ENCODE measurements at places on chromosomes 2 and 18. TPM values are rescaled to one million over a fixed set of nuclear protein-coding genes. Genes with fewer than 3 reads are reported as not detected.

DNA sequence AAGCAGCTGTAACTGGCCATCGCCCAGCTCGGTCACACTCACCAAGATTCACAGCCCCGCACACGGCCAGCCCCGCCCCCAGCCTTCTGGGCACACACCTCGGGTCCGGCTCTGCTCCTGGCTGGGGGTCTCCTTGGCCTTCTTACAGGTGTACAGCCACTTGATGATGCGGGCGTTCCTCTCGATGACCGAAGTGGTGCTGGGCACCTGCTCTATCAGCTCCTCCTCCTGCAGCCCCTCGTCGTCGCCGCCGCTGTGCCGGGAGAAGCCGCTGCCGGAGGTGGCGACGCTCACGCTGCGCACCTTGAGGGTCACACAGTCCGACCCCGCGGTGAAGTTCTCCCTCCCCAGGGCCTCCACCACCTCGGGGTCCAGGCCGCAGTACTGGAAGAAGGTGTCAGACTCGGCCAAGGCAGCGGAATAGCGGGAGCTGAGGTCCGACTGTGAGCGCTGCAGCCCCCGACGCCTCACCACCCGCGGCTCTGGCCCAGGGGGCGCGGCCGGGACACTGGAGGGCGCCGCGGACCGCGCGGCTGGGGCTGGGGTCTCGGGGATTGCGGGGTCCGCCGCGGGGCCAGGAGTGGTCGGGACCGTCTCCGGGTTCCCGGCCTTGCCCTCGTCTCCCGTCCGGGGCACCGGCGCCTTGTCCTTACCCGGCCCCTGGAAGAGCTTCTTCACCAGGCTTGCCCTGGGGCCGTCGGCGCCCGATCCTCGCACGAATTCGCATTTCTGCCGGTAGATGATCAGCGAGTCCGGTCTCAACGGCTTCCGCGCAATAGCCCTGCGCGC lies 769 bp downstream of the FAM110C start:
- no peaks in the 10 kb centered on the region for H3K27me3 ChIP-seq
- no peaks in the 10 kb centered on the region for H3K36me3 ChIP-seq
- H3K27ac ChIP-seq: no peak overlapping the region
- no peak for DNase-seq

DNA sequence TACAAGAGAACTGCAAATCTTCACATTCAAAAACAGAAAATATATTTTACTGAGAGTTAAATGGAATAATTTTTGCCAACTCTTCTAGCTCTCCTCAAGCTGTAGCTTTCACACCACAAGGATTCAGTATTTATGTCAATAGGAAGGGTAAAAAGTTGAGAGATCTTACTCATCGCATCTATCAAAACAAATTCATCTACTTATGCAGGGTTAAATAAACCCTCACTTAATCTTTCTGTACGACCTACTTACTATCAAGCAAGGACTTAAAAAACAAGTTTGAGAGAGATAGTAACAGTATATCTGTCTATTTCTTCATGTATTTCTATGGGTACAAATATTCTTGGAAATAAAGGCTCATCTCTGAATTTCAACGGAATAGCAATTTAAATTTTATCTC lies 35.5 kb downstream of the SIGLEC15 start:
- peaks cover 87% of the 10 kb centered on the region for H3K36me3 ChIP-seq
- no peak for DNase-seq

DNA sequence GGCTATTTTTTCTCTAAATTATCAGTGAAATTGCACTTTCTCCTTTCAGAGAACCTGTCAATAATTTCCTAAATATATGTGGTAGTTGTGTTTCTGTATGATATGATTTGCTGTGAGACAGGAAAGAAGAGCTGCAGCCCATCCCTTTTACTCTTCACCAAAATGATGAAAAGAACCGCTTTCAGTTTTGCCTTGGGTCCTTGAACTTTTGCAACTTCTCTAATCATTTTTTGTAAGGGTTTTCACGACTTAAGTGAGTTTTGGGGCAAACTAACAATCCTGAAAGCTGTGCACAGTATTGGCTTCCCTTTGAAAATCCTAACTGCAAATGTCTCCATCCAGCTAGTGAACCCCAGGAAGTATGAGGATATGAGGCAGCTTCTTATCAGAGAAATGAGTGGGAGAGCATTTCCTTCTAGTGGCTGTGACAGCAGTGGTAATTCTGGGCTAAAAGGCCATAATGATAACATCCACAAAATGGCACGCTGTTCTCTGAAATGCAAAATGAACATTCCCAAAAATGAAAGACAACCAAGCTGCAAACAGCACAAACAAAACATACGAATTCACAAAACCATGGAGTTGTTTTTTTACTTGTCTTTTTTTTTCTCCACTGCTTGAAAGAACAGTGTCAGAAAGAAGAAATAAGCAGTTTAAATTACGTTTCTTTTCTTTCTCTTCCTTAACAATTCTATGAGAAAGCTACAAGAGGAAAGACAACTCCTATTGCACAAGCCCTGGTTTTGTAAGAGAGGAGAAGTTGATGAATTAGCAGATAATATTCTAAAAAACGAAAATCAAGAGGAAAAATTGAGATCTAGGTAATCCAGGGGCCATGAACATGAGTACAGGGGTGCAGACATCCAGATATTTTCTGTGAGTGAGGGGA lies 1291.6 kb upstream of the ZEB2 start:
- H3K4me1 ChIP-seq: no peaks in the 10 kb centered on the region
- no peak for DNase-seq
- no peak overlapping the region for H3K27ac ChIP-seq
- no peak overlapping the region for H3K4me3 ChIP-seq

GRCh38 chr2:233853353-233853752 lies 982 bp downstream of the HJURP start:
- H3K4me1 ChIP-seq: peaks cover 29% of the 10 kb centered on the region
- H3K36me3 ChIP-seq: no peaks in the 10 kb centered on the region
- no peak for DNase-seq

GRCh38 chr2:125471963-125472362 lies 1184.0 kb upstream of the GYPC start:
- H3K4me1 ChIP-seq: no peaks in the 10 kb centered on the region
- H3K27me3 ChIP-seq: no peaks in the 10 kb centered on the region
- H3K27ac ChIP-seq: no peak overlapping the region
- no peak overlapping the region for H3K4me3 ChIP-seq

DNA sequence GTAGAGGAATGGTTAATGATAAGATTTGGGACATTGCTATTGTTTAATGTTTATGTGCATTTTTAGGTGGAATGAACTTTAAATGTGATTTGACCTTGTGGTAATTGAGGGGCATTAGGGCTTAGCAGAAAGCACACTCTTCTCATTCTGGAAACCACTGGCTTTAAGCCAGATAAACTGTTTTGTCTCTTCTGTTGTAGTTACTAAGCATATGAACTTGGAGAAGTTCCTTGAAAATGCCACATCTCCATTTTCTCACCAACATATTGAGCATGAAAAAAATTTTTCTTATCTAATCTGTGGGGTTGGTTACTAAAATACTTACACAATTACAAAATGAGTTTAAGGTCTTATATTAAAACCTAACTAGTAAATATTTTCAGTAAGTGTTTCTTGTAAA lies 70.8 kb upstream of the FSHR start:
- H3K36me3 ChIP-seq: no peaks in the 10 kb centered on the region
- H3K27me3 ChIP-seq: no peaks in the 10 kb centered on the region
- no peak for DNase-seq
- H3K27ac ChIP-seq: no peak overlapping the region
- H3K4me3 ChIP-seq: no peak overlapping the region

DNA sequence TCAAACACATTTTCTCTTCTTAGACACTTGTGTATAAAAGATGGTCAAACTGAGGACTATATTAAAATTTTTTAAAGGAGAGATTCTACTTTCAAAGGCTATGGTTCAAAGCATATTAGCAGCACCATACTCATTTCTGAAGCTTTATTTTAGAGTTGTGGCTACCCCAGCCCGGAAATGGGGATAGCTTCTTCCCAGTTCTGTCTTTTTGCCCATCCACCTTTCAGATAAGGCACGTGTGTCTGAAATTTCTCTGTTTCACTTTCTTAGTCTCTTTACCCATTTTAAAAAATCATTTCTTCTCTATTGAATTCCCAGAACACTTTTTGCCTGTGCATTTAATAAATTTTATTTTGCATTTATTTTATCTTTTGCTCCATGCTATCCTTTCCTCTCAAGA lies 431.5 kb downstream of the RNF144A start:
- H3K4me1 ChIP-seq: no peaks in the 10 kb centered on the region
- H3K27me3 ChIP-seq: no peaks in the 10 kb centered on the region
- no peaks in the 10 kb centered on the region for H3K36me3 ChIP-seq
- no peak overlapping the region for H3K27ac ChIP-seq
- H3K4me3 ChIP-seq: no peak overlapping the region
- DNase-seq: no peak

DNA sequence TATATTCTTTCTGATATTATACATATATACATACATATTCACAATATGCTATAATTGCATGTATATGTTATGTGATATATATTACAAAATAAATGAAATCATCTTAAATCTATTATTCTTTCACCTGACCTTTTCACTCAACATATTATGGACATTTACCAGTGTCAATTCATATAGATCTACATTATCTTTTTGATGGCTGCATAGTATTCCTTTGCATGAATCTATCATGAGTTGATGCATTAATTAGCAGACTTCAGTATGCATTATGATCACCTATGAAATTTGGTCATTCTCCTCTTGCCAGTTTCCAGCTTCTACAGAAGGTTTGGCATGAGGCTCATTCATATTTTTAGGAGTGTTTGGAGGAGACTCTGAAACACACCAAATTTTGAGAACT lies 23.4 kb upstream of the B4GALT6 start:
- no peak for DNase-seq
- H3K27ac ChIP-seq: no peak overlapping the region
- no peaks in the 10 kb centered on the region for H3K27me3 ChIP-seq

GRCh38 chr2:139403948-139404347 lies 623.8 kb upstream of the NXPH2 start:
- H3K27me3 ChIP-seq: no peaks in the 10 kb centered on the region
- no peak overlapping the region for H3K27ac ChIP-seq
- DNase-seq: no peak
- H3K36me3 ChIP-seq: no peaks in the 10 kb centered on the region
- no peak overlapping the region for H3K4me3 ChIP-seq

DNA sequence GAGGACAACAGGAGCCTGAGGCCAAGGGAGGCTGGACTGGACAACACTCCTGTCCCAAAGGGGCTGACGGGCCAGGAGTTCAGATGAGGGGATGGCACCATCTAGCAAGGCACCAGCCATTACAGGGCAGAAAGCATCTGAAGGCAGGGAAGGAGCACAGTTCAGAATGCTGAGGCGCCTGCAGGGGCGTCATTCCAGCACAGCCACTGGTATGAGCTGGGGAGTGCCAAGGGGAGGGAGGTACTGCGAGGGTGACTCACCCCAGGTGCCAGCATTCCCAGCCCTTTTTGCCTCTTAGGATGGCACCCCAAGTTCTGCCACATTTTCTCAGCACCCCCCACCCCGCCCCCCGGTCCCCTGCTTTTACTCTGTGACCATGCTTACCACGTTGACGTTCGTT lies 129.8 kb upstream of the EPAS1 start:
- no peaks in the 10 kb centered on the region for H3K27me3 ChIP-seq
- no peak for DNase-seq
- H3K36me3 ChIP-seq: no peaks in the 10 kb centered on the region

DNA sequence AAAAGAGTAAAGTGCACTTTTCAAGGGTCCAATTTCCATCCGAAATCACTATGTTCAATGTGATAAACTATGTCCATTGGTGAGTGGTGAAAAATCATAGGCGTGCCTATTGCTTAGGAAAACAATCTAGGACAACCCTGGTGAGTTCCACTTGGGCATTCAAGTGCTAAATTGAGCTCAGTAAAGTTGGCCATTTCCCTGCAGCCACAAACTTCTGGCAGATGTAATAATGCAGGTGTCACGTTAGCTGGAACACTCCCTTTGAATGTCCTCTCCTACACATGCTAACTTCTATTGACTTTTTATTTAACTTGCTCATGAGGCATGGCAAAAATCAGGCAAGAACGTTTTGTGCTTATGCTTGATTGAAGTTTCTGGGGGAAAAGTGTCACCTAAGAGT lies 67.1 kb downstream of the CPS1 start:
- H3K4me3 ChIP-seq: no peak overlapping the region
- no peaks in the 10 kb centered on the region for H3K4me1 ChIP-seq
- H3K27me3 ChIP-seq: no peaks in the 10 kb centered on the region
- DNase-seq: no peak
- H3K36me3 ChIP-seq: no peaks in the 10 kb centered on the region

TUBB8B gene
- total RNA-seq: not detected

CFC1 gene
- not detected for total RNA-seq

BMP10 gene
- 0.57 TPM for total RNA-seq

NT5C1B gene
- not detected for total RNA-seq

ASB1 gene
- total RNA-seq: 23.0 TPM

KLHL30 gene
- not detected for total RNA-seq

All from CD4-positive, CD25-positive, alpha-beta regulatory T cell (primary cell).